Right ventricle myocardium superior (tissue), 1 donor: ENCODE measurements at places on chromosomes 5 and 9. TPM values are rescaled to one million over a fixed set of nuclear protein-coding genes. Genes with fewer than 3 reads are reported as not detected.

- no peak for DNase-seq
Observed at GRCh38 chr5:27038476-27038875, at the start of gene CDH9. Gene CDH9 (minus strand): TSS chr5:27038586. CDS start chr5:26988333, 50,253 bp downstream.

DNA sequence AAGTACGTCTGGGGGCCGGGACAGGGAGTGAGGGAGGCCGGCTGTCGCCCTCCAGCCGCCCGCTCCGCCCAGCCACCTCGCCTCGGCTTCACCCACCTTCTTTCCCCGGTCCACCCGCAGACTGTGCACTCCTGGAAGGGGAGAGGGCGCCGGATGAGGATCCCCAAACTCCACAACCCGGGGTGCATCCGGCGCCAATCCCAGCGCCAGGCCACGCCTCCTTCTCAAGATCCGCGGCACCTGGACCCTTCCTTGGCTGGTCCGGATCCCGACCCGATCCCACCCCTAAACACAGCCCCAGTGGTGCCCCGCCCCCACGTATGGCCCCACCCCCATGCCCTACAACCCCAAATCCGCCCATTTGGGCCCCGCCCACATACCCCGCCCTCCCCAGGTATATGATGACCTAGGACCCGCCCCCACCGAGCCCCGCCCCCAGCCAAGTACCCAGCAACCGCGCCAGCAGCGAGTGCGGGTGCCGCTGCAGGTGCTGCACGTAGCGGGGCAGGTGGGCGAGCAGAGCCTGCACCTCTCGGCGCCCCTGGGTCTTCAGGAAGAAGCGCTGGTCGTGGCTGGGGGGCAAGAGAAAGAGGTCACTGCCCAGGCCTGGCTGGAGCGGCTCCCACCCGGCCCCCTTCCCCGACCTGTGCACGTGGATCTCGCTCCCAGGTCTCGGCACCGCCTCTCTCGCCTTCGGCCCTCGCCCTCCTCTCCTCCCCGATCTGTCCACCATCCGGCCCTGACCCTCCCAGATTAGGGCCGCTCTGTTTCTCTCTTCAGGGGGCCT is 3.2 kb downstream of the PIP5KL1 start:
- no peak for DNase-seq

DNA sequence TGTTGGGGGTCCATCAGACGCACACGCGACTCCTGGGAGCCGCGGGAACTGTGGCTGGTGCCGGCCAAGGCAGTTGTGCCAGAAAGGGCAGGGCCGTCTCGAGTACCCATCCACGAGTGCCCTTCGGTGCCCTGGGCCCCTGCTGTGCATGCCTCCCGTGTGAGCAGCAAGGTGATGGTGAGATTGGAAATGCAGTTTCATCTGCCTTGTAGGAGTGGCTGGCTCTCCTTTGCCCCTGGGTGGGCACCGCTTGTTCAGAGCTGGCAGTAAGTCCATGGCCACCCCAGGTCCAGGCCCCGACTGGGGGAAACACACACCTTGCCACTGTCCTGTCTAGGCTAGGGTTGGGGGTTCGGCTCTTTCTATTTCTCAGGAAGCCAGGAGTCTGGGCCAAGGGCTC is 5.7 kb downstream of the NKD2 start:
- DNase-seq, result peak; percentile 31

DNA sequence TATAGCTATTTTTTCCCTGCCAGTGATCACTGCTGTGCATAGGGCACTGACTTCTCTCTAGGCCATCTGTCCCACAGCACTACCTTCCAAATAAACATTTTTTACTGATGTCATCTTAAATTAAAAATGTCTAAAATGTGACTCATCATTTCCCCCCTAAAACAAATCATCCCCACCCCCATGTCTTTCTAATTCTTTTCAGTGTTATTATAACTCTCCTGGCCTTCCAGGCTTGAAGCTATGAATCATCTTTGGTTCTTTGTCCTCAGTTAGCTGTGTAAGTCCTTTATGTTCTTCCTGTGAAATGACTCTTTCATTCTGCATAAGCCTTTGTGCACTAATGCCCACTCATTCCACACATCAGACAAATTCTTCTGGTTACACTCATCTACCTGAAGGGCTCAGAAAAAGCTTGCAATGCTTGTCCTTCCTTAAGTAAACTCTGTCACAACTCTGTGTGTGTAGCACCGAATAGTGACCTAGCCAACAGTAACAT is 78.1 kb downstream of the CFAP95 start:
- DNase-seq, result no peak

DNA sequence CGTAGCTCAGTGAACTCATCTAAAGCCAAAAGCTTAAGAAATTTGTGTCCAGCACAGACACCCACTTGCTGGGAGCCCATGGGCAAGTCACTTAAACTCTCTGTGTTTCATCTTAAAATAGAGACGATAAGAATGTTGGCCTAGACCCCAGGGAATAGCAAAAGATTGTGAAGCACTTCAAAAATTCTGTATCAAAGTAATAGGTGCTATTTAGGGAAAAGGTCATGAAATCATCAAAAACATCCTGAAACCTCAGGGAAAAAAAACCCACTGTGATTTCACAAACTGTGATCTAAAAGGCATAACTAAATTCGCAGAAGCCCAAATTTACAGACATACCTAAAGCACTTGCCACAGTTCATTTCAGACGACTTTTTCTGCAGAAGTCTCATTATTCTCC is 278.3 kb downstream of the NR2F1-AS1 start:
- DNase-seq, result no peak

DNA sequence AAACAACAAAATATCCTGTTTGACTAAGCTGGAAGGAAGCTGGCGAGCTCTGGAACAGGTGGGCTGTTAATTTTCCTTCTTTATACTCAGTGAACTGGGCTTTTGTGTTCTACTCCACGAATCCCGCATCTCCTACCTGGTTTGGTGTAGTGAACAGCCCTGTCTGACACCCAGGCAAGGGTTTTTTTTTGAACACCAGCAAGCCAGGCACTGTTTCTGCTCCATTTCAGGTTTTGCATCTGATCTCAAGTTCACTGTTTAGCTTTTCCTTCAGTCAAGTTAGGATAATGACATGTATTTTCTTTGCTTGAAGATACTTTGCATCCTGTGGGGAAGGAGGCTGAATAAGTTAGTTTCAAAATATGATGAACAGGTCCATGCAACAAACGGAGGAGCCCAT is 204.5 kb downstream of the SEMA6A start:
- DNase-seq, result no peak

- DNase-seq, result no peak
Observed at GRCh38 chr5:143133721-143134120, 269.8 kb downstream of the NR3C1 start.

GRCh38 chr9:92614763-92615461 is 55.0 kb downstream of the IPPK start:
- no peak for DNase-seq

DNA sequence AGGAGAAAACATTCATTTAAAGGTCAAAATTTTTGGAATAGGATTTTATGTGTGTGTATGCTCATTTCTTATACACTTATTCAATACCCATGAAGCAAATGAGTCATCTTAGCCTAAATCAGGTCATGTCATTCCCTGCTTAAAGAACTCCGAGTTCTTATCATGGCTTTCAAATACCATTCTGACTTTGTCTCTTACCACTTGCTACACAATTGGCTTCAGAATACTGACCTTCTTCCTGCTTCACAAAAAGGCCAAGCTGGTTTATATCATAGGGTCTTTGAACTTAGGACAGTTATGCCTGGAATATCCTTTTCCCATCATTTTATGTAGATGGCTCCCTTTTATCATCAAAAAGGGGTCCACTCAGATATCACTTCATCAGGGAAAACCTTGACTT is 652.2 kb upstream of the WWC1 start:
- DNase-seq, result no peak

- peak; percentile 60 for DNase-seq
Observed at GRCh38 chr5:68348447-68349222, 133.1 kb downstream of the PIK3R1 start.

GRCh38 chr9:105554042-105554441 is 3.9 kb upstream of the FKTN start:
- no peak for DNase-seq

GRCh38 chr5:168642019-168642418 is 62.9 kb upstream of the PANK3 start:
- no peak for DNase-seq

DNA sequence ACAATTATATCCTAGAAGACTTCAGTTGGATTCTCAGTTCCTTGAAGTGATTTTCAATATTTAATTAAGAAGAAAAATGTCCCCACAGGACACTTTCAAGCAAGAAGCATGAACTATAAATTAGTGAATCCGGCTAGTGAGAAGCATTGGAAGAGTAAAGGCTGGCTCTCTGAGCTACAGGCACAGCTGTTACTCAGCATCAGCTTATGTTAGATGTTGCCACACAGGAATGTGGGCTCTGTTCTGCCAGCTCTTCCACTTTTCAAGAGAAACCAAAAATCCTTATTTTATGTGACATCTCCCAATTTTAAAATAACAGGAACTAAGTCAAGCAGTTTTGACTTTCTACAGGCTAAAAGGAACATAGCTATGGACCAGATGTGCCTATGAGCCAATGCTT is 14.9 kb downstream of the ZNF474 start:
- no peak for DNase-seq

- DNase-seq, result no peak
Observed at GRCh38 chr5:80871541-80871961, 88.6 kb upstream of the RASGRF2 start.

DNA sequence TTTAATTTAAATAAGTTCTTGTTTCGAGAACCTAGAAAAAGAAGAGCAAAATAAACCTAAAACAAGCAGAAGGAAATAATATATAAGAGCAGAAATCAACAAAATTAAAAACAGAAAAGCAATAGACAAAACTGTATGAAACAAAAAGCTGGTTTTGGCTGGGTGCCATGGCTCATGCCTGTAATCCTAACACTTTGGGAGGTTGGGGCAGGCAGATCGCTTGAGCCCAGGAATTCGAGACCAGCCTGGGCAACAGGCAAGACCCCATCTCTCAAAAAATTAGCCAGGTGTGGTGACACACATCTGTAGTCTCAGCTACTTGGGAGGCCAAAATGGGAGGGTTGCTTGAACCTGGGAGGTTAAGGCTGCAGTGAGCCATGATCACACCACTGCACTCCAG is 59.2 kb upstream of the OTP start:
- DNase-seq, result no peak

DNA sequence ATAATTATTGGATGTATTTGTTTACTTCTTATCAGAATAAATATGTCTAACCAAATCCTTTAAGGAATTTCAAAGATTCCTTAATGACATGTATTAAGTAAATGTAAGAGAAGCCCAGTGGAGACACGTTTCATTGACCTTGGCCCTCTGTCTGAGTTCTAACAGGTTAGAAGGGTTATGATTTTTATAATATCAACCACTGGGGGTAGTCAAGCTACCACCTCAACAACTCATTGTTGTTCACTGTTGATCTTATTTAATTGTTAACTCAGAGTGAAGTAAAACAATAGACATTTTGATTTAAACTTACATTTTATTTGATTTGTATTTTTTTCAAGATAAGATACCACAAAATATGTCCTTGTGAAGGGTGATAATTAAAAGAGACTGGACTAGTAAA is 499.2 kb upstream of the COX7C start:
- DNase-seq, result no peak

- no peak for DNase-seq
Observed at GRCh38 chr9:111258875-111259271, 71.2 kb downstream of the OR2K2 start.

FABP6 gene
- 3.4 TPM for total RNA-seq

KCNV2 gene
- total RNA-seq, result not detected

ANKRD18B gene
- total RNA-seq, result not detected

PRELID1 gene
- total RNA-seq, result 27.6 TPM

PTRH1 gene
- total RNA-seq, result 13.3 TPM

TRPM3 gene
- total RNA-seq, result 0.16 TPM

GARNL3 gene
- 12.6 TPM for total RNA-seq

SLC4A9 gene
- not detected for total RNA-seq

HTR4 gene
- total RNA-seq, result 0.22 TPM

PRRC2B gene
- total RNA-seq, result 124 TPM

LMAN2 gene
- 56.8 TPM for total RNA-seq

IL13 gene
- total RNA-seq, result not detected
